ENCODE measurements at places on chromosomes 6 and 20.

DNA sequence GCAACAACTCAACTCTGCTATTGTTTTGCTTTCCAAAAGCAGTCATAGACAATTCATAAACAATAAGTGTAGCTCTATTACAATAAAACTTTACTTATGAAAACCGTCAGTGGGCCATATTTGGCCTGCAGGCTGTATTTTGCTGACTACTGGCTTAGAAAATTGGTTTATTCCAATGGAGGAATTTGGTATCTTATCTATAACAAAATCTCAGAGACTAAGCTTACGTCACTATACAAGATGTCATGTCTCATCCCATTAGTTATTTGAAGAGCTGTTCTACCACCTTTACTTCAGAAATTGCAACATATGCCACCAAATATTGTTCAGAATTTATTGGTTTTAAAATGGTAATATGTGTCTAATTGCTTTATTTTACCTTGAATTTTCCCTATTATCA lies 436.9 kb downstream of the HTR1B start:
- no peak for DNase-seq

DNA sequence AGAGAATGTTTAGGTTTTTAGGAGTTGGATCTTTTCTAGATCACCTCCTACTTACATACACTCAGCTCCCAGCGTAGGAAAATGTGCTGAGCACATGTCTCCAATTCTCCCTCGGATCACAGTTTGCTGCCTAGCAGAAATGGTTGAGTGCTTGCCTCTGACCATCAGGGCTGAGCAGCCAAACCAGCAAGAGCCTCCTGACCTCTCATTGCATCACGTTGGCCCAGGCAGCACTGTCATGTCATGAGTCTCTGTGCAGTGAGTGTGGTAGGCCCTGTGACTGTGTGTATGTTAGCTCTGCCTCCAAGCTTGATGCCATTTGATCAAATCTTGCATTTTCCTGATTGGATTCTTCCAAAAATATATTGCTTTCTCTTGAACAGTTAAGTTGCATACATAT lies 112.0 kb downstream of the LRRC1 start:
- no peak for DNase-seq

- no peak for DNase-seq
Measured at GRCh38 chr6:111114087-111114443, 26.8 kb downstream of the SLC16A10 start.

DNA sequence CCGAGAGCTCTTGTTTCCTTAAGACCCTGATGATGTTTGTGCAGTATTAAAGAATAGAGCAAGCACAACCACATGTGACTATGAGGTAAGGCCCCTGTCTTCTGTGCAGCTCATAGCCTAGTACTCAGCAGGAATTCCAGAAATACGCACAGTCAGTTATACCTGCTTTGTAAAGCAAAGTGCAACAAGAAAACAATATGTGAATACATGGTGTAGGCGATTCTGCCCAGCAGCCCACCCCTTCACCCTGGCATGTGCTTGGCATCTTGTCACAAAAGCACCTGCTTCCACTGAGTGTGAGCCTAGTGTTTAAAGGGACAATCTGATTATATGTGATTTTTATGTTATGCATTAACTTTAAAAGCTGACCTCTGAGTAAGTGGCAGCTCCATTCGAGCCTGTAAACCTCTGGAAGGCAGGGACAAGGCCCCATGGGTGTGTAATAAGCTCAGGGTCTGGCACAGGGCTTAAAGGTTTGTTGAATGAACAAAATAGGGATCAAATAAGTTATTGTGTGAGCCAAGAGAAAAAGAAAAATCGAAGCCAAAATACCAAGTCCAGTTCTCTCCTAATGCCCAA lies 148.7 kb downstream of the DOK5 start:
- no peak for DNase-seq

- no peak for DNase-seq
Measured at GRCh38 chr6:7765575-7766325, 39.9 kb downstream of the BMP6 start.

DNA sequence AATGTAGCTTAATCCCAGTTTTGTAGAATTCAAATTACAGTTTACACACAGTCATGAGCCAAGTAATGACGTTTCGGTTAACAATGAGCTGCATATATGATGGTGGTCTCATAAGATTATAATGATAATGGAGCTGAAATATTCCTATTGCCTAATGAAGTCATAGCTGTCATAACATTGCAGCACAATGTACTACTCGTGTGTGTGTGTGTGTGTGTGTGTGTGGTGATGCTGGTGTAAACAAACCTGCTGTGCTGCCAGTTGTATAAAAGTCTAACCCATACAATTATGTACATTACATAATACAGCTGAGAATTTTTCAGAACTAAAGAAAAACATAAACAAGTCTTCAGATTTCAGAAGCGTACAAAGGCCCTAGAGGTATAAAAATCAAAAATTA lies 66.7 kb upstream of the ARID1B start:
- no peak for DNase-seq

DNA sequence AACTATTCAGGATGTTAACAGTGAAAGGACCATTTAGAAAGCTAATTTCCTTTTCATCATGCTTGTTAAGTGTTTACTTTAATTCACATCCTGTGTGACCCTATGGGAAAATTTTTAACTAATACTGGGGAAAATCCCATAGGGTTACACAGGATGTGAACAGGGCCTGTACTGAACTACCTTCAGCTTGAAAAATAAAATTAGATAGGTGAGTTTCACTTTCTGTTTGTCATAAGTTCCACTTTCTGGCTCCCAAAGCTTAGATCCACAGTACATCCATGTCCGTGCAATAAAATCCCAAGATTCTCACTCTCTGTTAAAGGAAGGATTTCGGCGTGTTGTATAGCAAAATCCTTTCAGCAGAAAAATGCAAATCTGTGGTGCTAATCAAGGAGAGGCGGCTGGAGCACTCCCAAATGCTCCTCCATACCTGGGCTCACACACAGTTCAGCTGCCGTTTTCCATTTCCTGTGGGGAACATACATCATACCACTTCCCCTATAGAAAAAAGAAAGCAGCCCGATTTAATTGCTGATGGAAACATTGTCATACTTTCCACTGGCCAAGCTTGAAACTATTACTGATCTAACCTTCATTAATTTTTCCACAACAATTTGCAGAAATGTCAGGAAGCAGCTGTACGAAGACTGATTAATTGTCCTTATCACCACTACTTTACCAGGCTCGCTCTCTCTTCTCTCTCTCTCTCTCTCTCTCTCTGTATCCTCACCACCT lies 125.2 kb downstream of the HIVEP2 start:
- DNase-seq, result peak; percentile 69

DNA sequence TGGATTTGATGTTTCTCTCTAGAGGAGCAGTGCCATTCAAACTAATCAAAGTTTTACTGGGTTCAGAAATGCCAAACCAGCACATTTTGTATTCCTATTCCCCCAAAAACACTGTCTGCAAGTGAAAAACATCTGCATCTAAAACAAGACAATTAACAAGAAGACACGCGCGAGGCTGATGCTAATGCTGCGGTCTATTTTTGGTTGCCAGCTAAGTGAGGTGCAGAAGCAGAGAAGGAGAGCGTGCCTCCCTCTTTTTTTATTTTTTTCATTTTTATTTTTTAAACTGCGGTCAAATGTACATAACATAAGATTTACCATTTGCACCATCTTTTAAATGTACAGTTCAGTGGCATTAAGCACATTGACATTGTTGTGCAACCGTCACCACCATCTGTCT lies 641.1 kb downstream of the DHX35 start:
- no peak for DNase-seq

GRCh38 chr6:24536466-24536865 lies 41.7 kb downstream of the ALDH5A1 start:
- no peak for DNase-seq

- DNase-seq, result peak; percentile 52
Measured at GRCh38 chr6:160789263-160790027, 87.4 kb downstream of the PLG start.

DNA sequence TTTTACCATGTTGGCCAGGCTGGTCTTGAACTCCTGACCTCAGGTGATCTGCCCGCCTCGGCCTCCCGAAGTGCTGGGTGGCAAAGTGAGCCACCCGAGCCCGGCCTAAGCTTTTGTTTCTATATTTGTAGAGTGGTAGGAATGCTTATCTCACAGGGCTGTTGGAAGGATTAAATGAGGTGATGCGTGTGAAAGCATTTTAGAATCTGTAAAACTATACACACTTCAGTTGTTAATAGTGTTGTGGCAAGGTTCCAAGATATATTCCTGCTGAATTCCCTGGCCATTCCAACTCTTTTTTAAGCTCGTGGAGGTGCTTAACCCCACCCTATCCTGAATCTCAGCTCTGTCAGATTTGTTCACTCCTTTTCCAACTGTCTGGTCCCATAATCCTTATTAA lies 89.9 kb upstream of the AKIRIN2 start:
- DNase-seq, result no peak

DNA sequence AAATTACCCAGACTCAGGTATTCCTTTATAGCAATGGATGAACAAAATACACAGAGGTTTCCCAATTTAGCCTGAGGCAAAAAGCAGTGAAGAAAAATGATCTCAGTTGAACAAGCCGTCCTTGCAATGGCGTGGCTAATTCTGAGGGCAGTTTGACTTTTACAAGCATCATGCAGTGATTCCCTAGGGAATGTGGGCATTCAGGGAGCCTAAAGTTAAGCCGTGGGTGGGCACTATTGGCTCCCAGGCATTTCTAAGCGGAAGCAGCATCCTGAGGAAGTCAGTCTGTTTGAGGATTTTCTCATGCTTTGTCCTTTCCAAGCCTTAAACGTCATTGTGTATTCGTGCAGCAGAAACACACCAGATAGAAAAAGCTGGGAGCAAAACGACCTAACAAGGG lies 133.9 kb downstream of the MYLK4 start:
- DNase-seq, result no peak

- DNase-seq, result no peak
Measured at GRCh38 chr6:56866917-56867522, 87.9 kb upstream of the BEND6 start.

DNA sequence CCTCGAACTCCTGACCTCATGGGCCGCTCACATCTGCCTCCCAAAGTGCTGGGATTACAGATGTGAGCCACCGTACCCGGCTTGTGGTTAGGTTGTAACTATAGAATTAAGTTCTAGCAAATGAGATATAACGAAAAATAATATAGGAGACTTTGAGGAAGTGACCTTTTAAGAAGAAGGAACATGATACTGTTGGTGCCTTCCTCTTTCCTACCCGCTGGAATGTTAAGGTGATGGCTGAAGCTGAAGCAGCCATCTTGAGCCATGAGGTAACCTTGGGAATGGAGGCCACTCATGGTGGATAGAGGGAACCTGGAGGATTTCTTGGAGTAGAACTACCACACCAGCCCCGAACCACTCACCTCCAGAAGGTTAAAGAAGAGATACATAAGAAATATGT lies 48.1 kb upstream of the MDGA1 start:
- DNase-seq, result no peak

- DNase-seq, result no peak
Measured at GRCh38 chr6:91167846-91168245, 581.0 kb upstream of the MAP3K7 start.

GRCh38 chr6:169223006-169223405 lies 30.6 kb downstream of the THBS2 start:
- no peak for DNase-seq

DNA sequence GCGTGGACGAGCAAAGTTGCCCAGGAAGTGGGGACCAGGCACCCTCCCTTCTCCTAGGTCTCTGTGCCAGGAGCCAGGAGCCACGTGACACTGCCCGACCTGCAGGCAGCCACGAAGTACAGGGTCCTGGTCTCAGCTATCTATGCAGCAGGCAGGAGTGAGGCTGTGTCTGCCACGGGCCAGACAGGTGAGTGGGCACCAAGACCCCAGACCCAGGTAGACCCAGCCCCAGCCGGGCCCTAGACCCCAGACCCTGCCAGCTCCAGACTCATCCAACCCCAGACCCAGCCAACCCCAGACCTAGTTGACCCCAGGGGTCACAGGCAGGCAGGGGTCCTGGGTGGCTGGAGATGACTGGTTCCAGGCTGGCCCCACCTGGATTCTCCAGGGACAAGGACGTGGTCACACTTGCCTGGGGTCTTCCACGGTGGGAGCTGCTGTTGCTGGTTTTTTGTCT lies 21.1 kb downstream of the COL20A1 start:
- no peak for DNase-seq

DNA sequence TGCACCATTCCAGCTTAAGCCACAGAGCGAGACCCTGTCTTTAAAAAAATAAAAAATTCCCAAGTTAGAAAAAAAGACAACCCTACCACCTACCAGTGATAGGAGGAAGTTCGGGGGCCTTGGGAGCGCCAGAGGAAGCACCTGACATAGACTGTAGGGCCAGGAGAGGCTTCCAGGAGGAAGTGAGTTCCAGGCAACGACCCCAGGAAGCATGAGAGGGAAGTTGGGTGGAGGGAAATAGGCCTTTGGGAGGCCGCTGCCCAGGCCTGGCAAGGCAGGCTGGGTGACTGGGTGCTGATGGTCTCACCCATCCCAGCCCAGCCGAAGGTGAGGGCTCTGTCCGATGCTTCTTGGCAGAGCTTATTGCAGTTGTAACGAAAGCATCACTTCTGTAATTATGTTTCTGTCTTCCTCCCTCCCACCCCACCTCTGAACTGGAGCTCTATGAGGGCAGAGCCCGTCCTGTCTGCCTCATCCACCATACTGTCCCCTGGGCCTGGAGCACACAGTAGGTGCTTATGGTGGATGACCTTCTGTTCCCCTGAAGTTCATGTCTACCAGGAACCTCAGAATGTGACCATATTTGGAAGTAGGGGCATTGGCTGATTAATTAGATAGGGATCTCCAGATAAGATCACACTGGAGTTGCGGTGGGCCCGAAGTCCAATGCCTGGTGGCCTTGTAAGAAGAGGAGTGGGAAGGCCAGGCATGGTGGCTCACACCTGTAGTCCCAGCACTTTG lies 54.1 kb downstream of the UBE2V1 start:
- no peak for DNase-seq

GRCh38 chr20:982754-983153 lies 19.4 kb downstream of the RSPO4 start:
- DNase-seq, result no peak

DNA sequence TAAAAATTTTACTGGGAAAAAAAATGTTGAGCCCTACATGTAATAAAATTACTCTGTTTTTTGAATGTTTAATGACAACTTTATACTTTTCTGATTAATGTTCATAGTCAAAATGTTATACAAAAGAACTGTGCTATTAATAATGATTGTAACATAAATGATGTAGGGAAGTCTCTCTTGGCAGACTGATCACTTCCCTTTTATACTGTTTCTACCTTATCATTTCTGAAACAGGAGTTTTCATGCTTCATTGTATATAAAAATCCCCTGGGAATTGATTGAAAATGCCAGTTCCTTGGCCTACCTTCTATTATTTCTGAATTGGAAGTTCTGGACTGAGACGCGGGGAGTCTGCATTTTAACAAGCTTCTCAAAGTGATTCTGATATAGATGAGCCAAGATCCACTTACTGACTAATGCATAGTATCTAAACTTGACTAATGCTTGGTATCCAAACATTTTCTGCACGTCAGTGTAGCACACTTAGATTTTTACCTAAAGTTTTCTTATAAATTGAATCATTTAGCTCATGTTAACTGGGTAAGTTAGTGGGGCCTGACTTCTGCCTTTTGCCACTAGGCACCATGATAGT lies 7.2 kb upstream of the HDAC2 start:
- DNase-seq, result no peak

GRCh38 chr20:8156235-8157079 lies 24.4 kb downstream of the PLCB1 start:
- peak; percentile 35 for DNase-seq
